ENCODE measurements at places on chromosomes 13 and 19. TPM values are rescaled to one million over a fixed set of nuclear protein-coding genes. Genes with fewer than 3 reads are reported as not detected.

GRCh38 chr19:48244281-48244680 is 11.4 kb downstream of the CARD8 start:
- DNase-seq, result no peak

DNA sequence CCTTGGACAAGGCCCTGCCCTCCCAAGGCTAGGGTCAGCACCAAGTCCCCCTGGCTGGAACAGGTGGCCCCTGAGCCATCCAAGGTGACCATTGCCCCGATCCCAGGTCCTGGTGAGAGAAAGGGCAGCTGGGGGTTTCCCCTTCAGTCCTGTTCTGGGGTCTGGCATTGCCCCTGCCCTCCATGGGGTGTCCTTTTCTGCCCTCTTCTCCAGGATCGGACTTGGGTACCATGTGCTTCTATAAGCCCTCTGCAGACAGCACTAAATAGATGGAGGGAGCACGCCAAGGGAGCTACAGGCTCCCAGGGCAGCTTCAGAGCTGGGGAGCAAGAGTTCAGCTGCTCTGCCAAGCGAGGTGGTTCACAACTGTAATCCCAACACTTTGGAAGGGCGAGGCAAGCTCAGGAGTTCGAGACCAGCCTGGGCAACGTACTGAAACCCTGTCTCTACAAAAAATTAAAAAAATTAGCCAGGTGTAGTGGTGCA is 13.5 kb upstream of the KCNN1 start:
- no peak for DNase-seq

Gene LGALS14
- not detected for total RNA-seq

DNA sequence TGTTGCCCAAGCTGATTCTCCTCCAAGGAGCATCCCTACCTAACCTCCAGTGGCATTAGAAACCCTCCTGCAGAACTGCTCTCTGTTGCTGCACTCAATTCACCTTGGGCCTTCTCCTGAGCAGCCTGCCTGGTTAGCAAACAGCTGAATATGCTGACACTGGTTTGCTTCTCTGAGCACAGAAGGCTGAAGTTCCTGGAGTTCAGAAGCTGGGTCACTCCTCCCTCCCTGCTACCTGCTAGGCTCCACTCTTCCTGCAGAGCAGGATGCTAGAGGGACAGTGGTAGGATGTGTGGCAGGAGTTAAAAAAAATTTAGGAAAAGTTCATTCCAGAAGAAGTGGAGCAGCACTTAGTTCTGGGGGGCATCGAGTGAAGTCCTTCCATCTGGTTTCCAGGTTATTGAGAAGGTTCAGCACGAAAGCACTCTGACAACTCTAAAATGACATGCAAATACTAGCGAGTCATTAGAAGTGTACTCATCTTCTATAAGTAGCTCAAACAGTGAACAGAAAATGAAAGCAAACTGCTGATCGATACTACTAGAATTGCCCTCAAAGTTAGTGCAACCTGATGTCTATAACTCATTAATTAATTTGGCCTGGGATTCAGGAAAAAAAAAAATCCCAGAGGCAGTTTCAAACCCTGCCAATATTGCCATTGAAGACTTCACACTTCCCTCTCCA is 293.7 kb downstream of the POU4F1 start:
- DNase-seq, result no peak

GRCh38 chr13:111530137-111530870 is 209.9 kb downstream of the TEX29 start:
- no peak for DNase-seq

Gene USE1
- 15.5 TPM for total RNA-seq

DNA sequence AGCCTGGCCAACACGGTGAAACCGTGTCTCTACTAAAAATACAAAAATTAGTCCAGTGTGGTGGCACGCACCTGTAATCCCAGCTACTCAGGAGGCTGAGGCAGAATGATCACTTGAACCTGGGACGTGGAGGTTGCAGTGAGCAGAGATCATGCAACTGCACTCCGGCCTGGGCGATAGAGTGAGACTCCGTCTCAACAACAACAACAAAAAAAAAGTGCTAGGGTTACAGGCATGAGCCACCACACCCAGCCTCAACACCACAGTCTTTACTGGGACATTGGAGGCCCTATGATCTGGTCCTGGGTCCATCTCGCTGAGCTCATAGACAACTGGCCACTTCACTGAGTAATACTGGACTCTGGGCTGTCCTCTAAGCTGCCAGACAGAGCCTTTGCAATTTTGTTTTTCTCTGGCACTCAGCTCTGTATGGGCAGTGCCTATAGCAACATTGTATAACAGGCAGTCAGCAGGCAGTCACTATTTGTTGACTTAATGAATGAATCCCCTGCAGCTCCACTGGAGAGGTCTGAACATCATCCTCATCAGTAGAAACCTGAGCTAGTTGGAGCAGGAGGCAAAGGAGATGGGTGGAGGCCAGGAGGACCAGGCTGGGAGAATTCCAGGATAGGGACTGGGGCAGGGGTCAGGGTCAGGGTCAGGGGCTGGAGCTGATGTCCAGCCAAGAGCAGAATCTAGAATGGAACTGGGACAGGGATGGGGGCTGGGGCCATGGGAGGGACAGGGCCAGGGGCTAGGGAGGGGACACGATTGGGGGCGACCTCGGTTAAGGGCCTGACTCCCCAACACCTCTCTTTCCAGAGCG is 8.1 kb downstream of the BLOC1S3 start:
- no peak for DNase-seq

Data from breast epithelium (tissue), 4 donors.